ENCODE measurements at places on chromosomes 6 and 20.

DNA sequence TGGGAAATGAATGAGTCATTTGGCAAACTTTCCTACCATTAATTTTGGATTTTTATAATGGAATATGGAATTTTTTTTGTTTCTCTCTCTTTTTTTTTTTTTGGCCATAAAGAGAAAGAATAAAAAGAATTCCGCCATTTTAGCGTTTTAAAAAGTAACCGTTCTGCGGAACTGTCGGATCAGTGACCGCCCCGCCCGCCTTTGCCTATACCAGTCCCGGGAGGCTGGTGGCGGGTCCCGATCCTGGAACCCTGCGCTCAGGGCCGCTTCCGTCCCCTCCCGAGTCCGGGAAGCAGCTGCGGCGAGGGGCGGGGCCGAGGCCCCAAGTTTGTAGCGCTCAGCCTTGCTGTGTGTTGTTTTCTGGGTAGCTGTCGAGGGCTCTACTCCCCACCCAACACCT is 609 bp downstream of the L3MBTL1 start:
- no peak for DNase-seq

GRCh38 chr6:99905209-99906106 is 88.6 kb downstream of the MCHR2 start:
- DNase-seq = no peak

GRCh38 chr6:79713701-79714322 is 82.7 kb downstream of the SH3BGRL2 start:
- DNase-seq = peak; percentile 31

DNA sequence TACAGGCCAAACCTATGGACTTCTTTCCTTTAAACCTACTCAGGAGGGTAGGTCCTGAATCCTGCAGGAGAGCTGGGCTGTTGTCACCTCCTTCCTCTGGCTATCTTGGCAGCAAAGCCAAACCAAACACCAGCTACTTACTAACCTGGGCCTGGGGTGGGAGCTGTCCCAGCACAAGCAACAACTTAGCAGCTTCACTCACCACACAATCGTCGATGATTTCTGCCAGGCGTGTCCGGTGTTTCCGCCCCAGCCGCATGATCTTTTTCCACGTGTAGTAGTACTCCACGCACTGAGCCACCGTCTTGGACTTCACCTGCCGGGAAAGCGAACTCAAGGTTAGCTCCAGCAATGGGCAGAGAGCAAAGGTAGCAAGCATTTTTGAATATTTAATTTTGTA is 25.4 kb upstream of the MRPS10 start:
- no peak for DNase-seq

- no peak for DNase-seq
These were observed 99.3 kb downstream of the SESN1 start for GRCh38 chr6:108995296-108995695.

All from activated CD4-positive, alpha-beta T cell treated with anti-CD3 and anti-CD28 coated beads, Interleukin-2, amount 50 U/mL, for 1 hour (primary cell).